ENCODE measurements at places on chromosomes 13 and 19.
A peak's percentile ranks its signal among the peaks of the same experiment; 100 is the strongest.

DNA sequence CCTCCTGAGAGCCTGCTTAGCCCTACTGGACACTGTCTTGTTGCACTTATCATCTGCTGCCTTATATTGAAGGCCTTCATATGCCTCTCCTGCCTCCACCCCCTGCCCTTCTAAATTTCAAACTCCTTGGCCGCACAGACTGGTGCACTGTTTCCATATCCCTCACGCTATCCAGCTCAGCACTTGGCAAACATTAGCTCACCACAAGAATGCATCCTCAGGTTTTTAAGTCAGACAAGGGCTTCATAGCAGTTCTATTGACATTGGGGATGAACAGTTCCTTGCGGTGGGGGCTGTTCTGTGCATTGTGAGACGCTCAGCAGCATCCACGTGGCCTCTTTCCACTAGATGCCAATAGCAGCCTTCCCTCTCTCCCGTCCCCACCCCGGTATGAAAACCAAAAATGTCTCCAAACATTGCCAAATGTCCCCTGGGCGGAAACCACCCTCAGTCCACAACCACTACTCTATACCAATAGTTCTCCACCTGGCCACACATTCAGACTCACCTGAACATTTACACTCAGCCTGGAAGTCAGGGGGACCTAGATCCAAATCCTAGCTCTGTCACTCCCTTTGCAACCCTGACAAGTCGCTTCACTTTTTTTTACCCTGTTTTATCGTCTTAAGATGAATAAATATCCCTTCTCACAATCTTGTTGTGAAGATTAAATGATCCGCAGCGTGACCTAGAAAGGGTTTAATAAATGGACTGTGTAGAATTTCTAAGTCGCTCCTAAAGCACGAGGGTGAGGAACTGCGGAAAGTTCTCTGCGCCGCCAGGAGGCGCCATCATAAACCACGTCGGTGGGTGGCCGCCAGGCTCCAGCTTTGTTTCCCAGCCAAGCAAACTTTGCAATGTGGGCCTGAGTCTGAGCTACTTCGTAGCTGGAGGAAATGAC is 3.6 kb upstream of the CEACAM3 start:
- peak; percentile 51 for DNase-seq

- DNase-seq, result no peak
Observed at GRCh38 chr13:74443631-74444030, 309.4 kb upstream of the KLF12 start.

- no peak for DNase-seq
Observed at GRCh38 chr19:14795078-14795721, 16.8 kb upstream of the ADGRE2 start.

- DNase-seq, result no peak
Observed at GRCh38 chr13:31022928-31023530, 90.6 kb downstream of the TEX26 start.

DNA sequence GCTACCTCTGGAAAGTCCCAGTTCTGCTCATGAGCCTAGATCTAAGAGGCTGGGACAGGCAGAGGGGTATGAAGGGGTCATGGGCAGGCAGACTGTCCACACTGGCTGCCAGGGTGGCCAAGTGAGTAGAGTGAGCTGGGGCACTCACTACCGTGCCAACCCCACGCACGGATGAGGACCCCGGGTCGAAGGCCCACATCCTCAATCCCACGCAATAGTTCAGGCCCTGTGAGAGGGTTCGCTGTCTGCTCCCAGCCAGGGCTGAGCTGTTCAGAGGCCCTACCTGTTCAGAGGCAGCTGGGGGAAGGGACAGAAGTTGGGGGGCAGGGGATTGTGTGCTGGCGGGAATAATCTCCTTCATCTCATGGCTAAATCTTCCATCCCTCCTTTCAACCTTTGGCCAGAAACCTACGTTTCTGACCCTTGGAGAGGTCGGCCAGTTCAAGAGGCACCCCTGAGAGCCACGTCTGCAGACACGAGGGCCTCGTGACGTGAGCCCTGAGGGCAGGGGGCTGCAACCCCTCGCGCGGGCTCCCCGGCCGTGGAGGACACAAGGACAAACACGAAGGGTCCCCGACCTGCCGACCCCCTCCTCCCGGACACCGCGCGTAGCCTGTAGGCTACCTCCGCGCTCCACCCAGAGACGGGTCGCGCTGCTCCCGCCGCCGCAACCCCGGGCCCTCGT is 1.0 kb upstream of the RPS5 start:
- DNase-seq, result peak; percentile 45

DNA sequence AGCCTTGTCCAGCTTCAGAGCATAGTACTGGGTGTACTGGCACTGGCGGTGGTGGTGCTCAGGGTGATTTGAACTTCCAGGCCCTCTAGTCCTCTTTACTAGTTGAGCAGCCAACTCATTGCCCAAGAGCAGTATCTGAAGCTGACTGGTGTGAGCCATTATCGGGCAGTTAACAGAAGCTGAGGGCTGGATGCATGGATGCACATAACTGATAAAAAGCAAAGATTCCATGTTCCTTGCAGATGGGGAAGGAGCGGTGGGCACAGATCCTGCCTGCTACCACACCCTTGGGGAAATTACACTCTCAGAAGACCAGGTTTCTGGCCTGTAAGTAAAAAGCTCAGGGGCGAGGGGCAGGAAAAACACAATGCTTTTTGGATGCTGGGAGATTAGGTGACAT is 499.4 kb upstream of the ARGLU1 start:
- no peak for DNase-seq

GRCh38 chr13:39144941-39145533 is 106.8 kb downstream of the NHLRC3 start:
- DNase-seq, result peak; percentile 47

GRCh38 chr19:12838182-12838885 is at the start of gene MAST1:
Gene MAST1, plus strand, starts transcription at chr19:12838515. Its CDS starts 58 bp downstream, at chr19:12838573.
- DNase-seq, result peak; percentile 34

Measured in stimulated activated CD4-positive, alpha-beta T cell treated with anti-CD3 and anti-CD28 coated beads, Interleukin-4, amount 100 ng/mL, for 24 hours (primary cell).